Hippocampal formation (tissue), 2 donors: ENCODE measurements at places on chromosomes 6 and 20.
A peak's percentile ranks its signal among the peaks of the same experiment; 100 is the strongest.

DNA sequence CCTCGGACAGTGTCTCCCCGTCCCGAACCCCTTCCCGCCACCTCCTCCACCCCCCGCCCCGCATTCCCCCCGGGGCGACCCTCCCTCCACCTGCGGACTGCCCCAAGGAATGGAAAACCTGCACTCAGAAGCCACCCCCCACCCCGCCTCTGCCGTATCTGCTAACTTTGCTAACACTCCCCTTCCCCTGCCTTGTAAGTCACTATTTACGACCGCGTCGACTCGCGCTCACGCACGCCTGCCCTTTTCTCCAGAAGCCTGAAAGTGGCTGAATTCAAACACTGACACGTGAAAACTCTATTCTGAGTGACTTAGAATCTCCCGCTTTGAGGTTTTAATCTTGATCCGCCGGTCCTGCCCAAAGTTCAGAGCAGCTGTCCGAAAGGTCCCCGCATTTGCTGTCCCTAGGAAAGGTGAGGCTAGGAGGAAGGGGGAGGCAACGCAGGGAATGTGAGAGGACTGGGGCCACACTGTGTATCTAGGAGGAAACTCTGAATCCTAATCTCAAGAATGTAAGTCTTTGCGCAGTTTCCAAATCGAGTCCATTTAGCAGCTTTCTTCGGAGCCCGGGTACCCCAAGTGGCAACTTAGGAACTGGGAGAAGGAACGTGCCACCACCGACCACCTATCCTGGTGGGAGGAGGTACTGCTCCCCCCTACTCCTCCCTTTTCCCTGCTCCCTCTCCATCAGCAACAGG is 9.3 kb upstream of the POU3F2 start:
- DNase-seq, result no peak

DNA sequence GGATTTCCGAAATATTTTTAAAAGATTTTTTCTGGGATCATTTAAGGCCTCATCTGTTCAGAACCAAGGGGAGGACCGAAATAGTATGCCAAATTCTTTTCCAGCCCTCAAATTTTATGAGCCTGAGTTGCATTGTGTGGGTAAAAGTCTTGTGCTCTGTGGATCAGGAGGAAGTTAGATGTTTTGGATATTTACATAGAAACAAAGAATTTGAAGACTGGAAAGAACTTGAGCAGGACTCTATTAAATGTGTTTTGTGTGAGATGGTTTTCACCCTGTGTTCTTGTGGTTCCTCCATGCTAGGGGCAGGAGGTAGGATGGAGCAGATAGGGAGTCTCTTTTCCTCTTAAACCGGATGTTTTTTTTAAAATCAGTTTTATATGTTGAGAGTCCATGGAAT is 329.1 kb downstream of the LAMA2 start:
- DNase-seq, result no peak

- no peak for DNase-seq
Observed at GRCh38 chr6:128572294-128572693, 51.9 kb upstream of the PTPRK start.

GRCh38 chr20:24723186-24723585 is 225.9 kb upstream of the CST7 start:
- no peak for DNase-seq

DNA sequence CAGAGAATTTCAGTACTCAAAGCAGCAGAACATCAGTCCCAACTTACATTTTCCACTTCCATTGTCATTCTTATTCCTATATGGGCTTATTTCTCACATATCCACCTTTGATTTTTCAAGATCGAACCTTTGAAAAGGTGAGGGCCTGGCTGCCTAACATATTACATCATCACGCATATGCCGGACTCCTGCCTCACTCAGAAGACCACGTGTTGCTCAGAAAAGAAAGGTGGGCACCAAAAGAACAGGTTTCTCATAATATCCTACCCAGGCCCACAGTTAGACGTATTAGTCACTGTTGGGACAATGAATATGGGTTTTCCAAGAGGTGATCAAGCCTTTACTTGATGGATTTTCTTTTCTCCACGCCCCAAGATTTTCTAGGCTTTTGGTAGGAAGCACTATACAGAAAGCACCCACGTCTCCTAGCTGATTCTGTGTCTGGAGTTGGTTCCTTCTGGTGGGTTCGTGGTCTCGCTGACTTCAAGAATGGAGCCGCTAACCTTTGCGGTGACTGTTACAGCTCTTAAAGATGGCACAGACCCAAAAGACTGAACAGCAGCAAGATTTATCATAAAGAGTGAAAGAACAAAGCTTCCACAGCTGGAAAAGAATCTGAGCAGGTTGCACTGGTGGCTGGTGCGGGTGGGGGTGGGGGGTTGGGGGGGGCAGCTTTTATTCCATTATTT is 168.9 kb downstream of the ATXN1 start:
- no peak for DNase-seq

DNA sequence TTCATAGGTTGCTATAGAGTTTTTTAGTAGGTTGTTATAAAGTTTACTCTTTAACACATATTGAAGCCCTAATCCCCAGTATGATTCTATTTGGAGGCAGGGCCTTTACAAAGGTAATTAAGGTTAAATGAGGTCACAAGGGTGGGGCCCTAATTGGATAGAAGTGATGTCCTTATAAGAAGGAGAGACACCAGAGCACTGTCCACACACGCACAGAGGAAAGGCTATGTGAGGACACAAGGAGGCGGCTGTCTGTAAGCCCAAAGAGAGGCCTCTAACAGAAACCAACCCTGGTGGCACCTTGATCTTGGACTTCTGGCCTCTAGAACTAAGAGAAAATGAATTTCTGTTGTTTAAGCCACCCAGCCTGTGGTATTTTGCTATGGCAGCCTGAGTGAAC is 98.5 kb downstream of the GJA10 start:
- no peak for DNase-seq

DNA sequence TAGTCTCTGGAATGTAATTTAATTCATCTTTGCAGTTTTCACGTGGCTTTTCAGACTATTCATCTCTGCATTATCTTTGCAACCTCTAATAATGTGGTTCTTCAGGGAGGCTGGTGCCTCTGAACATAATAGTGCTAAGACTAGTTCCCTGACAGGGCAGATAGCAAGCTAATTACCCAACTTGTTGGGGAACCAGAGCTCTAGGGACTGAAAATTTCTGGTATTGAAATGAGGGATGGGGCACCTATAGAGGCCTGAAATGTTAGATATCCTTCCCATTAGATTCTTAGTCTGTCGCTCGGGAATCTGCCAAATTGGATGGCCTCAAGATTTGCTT is 693.6 kb upstream of the MAP3K7 start:
- no peak for DNase-seq

DNA sequence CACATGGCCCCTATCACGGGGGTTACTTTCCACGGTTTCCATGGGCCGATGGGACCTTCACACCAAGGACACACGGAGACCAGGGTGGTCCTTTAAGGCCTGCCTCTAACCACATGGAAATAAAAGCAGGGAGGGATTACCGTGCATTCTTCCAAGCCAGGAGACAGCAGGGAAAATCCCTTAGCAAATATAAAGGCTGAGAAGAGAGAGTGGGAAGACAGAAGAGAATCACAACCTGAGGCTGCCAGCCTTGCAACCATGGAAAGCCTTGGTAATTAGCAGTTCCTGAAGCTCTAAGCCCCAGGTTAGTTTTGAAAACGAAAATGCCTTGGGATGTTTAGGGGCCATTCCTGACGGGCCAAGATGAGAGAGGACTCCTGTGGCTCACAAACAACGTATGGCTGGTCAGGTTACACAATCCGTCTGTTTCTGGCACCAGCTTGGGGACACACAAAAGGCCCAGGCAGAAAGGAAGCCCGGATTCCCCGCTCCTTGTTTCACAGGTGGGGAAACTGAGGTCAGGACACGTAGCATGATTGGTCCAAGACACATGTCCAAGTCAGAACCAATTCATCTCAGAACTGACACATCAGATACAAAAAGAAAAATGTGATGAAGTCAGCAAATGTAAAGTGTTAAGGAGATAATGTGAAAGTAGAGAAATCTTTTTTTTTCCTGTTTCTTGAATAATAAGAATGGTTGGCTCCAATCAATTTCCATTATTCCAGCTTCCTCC is 2.8 kb downstream of the PREX1 start:
- no peak for DNase-seq

GRCh38 chr20:19876828-19877460 is 118.9 kb downstream of the RIN2 start:
- no peak for DNase-seq

DNA sequence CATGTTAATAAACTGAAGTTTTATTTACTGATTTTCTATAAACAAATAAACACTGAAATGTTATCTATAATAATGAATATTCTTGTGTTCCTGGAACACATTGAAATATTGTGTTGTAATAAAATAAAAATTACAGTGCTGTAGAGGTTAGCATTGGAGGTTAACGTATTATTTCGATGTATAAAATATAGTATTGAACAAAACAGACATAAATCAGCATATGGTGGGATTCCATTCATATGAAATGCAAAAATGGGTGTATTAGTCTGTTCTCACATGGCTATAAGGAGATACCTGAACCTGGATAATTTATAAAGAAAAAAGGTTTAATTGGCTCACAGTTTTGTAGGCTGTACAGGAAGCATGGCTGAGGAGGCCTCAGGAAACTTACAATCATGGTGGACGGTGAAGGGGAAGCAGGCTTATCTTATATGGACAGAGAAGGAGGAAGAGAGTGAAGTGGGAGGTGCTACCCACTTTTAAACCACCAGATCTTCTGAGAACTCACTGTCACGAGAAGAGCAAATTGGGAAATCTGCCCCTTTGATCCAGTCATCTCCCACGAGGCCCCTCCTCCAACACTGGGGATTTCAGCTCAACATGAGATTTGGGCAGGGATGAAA is 24.6 kb upstream of the BMP6 start:
- DNase-seq, result no peak

DNA sequence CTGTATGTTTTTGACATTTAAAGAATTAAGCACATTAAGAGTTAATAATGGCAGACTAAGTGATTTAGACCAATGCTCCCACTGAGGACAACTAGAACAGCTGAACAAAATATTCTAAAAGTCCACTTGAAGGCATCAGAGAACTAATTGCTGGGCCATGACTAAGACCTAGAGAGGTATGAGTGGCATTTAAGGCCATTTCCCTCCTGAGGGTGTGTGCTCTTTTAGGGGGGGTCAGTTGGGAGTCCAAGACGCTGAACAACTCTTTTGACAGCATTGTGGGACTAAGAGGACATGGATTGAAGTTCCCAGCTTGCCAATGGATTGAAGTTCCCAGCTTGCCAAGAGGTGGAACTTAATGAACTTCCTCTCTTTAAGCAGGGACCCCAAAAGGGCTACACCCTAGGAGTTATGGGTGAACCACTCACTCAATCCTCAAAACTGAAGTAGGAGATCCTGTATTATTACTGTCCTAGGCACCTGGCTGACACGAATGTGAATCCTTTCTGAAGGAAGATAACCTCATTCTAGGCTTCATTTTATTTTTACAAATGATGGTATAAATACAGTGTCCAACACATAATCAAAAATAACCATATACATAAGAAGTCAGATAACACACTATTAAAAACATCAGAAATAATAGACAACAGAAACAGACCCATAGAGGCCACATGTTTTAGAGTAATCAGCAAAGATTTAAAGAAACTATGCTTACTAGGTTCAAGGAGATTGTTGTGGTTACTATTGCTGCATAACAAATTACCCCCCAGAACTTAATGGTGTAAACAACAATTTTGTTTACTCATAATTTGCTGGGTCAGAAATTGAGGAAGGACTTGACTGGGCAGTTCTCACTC is 175.1 kb downstream of the VEGFA start:
- DNase-seq, result no peak

- DNase-seq, result no peak
Observed at GRCh38 chr6:83767033-83767432, 58.1 kb upstream of the SNAP91 start.

GRCh38 chr6:56370127-56370540 is 122.8 kb upstream of the COL21A1 start:
- no peak for DNase-seq

- DNase-seq, result peak; percentile 16
Observed at GRCh38 chr6:52304983-52305390, 20.4 kb upstream of the MCM3 start.

DNA sequence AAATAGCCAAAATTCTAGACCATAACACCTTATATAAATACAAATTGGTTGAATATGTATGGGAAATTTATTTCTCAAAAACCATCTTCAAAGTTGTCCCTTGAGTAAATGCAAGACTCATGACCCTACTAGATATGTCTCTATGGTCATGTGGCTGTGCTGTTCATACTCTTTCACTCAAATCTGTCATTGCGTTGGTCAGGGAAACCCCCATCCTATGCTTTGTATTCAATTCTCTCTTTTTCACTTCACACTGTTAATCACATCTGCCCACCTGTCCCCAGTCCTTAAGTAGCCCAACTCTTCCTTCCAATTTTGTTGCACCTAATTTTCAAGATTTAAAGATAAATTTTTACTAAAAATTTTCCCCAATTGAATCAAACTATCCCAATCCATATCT is 51.0 kb downstream of the RPS12 start:
- no peak for DNase-seq

GRCh38 chr6:66526061-66526460 is 819.0 kb upstream of the EYS start:
- no peak for DNase-seq

DNA sequence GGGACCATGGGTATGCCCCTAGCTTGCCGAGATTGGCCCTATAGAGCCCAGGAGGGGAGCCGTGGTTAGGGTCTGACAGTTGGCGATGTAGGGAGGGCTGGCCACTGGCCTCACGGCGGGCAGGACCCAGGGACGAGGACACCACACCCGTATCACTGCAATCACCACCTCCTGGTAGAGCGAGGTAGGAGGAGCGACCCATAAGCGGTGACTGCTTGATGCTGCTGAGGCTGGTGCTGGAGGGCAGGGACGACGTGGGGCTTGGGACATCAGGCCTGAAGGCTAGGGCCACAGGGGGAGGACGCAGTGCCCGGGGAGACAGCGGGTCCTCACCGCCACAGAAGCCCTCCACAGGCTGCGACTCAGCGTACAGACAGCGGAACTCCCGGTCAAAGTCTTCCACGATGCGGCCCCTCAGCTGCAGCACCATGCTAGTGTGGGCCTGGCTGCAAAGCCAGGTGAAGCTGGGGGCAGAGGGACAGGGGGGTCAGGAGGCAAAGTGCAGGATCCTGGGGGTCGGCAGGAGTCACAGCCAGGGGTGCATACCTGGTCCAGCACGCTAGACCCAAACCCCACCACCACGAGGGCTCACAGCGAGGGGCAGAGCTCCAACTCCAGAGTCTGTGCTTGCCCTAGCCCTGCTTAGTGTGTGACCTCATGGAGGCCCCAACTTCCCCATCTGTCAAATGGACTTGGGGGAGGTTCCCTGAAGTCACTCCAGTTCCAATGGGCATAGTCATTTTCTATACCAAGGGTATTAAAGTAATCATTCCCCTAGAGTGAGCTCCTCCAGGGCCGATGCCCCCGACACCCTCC is 3.1 kb upstream of the EIF6 start:
- no peak for DNase-seq

DNA sequence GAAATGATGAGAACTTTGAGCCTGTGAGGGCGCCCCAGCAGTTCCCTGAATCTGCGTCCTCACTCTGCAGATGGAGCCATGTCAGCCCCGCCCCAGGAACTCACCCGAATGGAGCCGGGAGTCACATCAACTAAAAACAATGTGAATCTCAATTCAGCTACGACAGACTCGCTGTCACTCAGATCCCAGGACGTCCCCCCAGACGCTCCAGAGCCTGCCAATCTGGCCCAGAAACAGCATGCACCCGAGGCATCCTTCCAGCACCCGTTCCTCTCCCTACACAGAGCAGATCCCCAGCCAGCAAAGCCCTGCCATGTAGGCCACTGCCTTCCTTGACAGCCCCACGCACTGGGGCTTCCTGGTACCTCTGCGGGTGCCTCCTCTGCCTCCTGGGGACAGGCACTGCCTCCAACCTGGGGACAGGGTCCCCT is 248.0 kb downstream of the TTLL2 start:
- no peak for DNase-seq
